ENCODE measurements at places on chromosomes 11 and 22. TPM values are rescaled to one million over a fixed set of nuclear protein-coding genes. Genes with fewer than 3 reads are reported as not detected.

Gene CDHR5
- total RNA-seq, result not detected

Gene RIMBP3B
- total RNA-seq, result 0.23 TPM

Gene DNAJB7
- total RNA-seq, result not detected

Gene SLC22A25
- not detected for total RNA-seq

Gene CARD10
- total RNA-seq, result 3.4 TPM

Gene LRRC74B
- not detected for total RNA-seq

Gene UCP3
- 0.65 TPM for total RNA-seq

Gene CLDN5
- 0.86 TPM for total RNA-seq

Gene SYT8
- 0.07 TPM for total RNA-seq

Gene SNX15
- total RNA-seq, result 10.2 TPM

Gene TCN2
- total RNA-seq, result 7.4 TPM

Gene OR52I2
- not detected for total RNA-seq

Gene POU2AF2
- total RNA-seq, result not detected

Gene HEPN1
- not detected for total RNA-seq

Gene CRACR2B
- 0.78 TPM for total RNA-seq

Gene CAVIN3
- 111 TPM for total RNA-seq

Gene OR52I1
- not detected for total RNA-seq

Gene KRTAP5-2
- not detected for total RNA-seq

Gene NELL1
- total RNA-seq, result not detected

Gene C11orf65
- total RNA-seq, result 0.73 TPM

Gene SLC7A4
- 0.30 TPM for total RNA-seq

Gene CSRP3
- not detected for total RNA-seq

Gene EIF3M
- total RNA-seq, result 270 TPM

Gene PYGM
- total RNA-seq, result 8.8 TPM

Gene PTPRCAP
- 0.17 TPM for total RNA-seq

Gene PNPLA5
- total RNA-seq, result not detected

Gene SLC22A9
- total RNA-seq, result not detected

Gene CLCF1
- total RNA-seq, result 4.4 TPM

Gene SCGB1D2
- total RNA-seq, result not detected

Gene DDTL
- 0.76 TPM for total RNA-seq

Gene XKR3
- total RNA-seq, result not detected

Gene GGTLC3
- total RNA-seq, result not detected

Gene NPTXR
- 7.8 TPM for total RNA-seq

Gene RAB36
- total RNA-seq, result 3.8 TPM

Gene MYBPC3
- total RNA-seq, result not detected

Gene TFIP11
- 30.5 TPM for total RNA-seq

Gene DAGLA
- 3.8 TPM for total RNA-seq

Gene TMEM258
- total RNA-seq, result 82.0 TPM
